NCI-H1694 (cell line): ENCODE measurements at places on chromosomes 7 and 10.

GRCh38 chr10:78657163-78657861 is 411.5 kb upstream of the ZMIZ1 start:
- peak; percentile 83 for DNase-seq

- no peak for DNase-seq
Measured at GRCh38 chr7:80851896-80852476, 66.9 kb downstream of the SEMA3C start.

- DNase-seq, result no peak
Measured at GRCh38 chr7:127390817-127391590, 1.5 kb downstream of the ZNF800 start.

DNA sequence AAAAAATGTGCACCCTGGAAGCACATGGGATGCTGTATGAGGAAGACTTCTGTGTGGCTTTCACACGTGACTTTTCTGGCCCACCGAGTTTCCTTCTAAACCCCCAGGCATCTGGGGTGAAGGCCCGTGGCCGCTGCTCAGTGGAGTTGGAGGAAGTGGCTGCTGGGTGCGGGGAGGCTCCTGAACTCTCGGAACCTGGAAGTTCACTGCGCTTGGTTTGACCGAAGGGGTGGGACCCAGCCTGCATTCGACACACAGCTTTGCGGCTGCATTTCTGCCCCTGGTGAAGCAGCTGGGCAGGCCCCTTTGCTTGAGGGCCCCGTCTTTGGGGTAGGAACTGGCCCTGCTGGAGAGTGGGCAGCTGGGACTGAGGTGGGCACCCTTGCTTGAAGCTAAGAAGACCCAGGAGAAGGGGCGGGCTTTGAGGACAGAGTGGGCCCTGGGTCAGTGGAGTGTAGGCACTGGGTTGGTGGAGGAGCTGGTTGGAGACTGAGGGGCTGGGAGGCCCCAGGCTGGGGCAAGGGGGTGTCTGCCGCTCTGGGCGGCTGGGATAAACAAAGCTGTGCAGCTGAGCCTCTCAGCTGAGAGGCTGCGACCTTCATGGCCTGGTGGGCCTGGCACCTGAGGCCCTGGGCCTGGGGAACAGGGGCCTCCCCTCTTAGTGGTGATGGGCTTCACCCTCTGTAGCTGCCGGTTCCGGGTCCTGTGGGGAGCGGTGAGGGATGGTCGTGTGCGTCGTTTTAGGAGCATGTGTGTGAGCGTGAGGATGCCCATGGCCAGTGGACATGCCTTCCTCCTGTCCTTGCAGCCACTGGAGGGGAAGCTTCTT is 78.0 kb downstream of the INPP5A start:
- DNase-seq, result no peak

- no peak for DNase-seq
Measured at GRCh38 chr10:67670401-67670800, 25.6 kb downstream of the CTNNA3 start.

DNA sequence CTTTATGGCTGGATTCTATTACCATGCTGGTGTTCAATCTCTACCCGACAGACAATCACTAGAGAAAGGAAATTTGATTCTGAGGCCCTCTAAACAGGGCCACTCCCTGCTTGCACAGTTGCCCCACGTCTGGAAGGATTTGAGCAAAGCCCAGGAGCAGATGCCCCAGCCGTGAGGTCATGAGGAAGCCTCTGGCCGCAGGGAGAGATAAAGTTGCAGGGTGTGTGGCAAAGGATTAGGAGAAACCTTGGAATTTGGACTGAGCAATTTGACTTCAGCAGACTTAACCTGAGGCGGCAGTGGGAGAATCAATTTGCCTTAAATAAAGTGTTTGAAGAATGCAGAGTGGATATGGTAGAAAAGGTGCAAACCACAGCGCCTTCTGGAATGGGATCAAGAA is 40.2 kb upstream of the KLF6 start:
- no peak for DNase-seq

DNA sequence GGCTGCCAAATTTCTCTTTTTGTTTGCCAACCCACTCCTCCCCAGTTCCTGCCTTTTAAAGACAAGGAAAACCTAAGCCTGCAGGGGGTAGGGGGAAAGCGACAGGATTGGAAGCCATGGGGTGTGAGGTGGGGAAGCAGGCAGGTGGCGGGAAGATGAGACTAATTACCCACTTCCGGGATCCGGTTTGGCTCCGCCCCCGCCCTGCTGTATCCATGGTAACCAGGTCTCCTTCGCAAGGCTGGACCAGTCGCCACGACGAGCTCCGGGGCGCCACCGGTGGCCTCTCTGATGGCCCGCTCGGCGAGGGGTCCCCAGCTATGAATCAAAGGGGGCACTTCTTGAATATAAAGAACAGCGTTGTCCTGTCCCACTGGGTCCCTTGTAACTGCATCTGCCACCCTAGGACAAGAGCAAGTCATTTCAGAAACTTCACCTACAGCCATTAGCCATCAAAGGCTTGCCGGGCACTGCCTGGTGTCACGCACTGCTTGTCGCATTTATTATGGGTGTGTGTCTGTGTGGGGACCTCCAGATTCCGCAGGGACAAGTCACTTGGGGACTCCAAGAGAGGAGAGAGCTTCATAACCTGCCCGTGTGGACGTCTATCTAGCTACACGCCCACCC is 55.4 kb upstream of the LMTK2 start:
- no peak for DNase-seq

DNA sequence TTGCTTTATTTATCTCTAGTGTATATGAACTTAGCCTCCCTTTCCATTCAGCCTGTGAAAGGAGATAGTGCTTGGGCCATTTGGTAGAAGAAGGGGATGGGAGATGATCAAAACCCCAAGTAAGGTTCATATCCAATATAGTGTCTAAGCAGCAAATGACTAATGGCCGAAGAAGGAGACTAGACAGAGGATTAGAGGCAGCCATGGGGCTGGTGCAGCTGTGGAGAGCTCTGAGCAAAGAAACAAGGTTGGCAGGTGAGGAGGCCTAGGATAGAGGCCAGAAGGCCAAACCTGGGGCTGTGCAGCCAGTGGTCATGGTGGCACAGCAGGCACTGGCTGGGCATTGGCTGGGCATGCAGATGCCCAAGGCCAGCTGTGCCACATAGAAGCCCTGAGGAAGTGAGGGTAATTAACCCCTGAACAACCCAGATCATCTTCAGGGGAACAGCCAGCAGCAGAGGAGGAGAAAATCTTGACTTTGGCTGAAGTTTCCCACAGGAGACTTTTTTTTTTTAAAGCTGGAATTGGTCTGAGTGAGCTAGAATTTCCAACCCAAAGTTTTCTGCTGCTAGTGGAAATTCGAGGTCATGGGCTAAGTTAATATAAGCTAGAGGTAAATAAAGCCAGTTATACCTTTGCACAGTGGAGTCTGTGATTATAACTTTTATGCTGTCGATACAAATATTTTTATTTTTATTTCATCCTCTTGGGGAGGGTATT is 10.3 kb upstream of the CPA1 start:
- DNase-seq, result no peak

GRCh38 chr10:20466731-20467130 is 430.4 kb downstream of the NEBL start:
- no peak for DNase-seq

GRCh38 chr7:152479595-152479994 is 43.8 kb upstream of the KMT2C start:
- DNase-seq, result no peak

DNA sequence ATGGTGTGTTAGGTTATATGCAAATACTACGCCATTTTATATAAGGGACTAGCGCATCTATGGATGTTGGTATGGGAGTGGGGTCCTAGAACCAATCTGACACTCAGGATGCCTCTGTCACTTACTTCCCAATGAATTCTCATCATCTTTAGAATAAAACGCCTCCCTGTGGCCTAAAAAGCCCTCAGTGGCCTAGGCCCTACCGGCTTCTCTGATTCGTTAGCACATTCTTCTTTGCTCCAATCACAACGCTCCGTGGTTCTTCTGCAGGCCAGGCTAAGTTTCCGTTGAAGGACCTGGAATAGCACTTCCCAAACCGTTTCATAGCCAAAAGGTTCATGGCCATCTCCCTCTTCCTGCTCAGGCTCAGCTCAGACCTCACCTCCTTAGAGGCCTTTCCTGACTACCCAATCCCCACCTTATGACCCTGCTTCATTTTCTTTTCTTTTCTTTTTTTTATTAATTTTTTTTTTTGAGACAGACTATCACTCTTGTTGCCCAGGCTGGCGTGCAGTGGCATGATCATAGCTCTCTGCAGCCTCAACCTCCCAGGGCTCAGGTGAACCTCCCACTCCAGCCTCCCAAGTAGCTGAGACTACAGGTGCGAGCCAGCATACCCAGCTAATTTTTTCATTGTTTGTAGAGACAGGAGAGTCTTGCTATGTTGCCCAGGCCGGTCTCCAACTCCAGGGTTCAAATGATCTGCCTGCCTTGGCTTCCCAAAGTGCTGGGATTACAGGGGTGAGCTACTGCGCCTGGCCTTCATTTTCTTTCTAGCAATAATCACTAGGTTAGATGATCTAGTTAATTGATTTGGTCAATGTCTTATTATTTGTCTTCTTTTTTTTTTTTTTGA is 24.5 kb upstream of the YWHAG start:
- DNase-seq, result no peak

DNA sequence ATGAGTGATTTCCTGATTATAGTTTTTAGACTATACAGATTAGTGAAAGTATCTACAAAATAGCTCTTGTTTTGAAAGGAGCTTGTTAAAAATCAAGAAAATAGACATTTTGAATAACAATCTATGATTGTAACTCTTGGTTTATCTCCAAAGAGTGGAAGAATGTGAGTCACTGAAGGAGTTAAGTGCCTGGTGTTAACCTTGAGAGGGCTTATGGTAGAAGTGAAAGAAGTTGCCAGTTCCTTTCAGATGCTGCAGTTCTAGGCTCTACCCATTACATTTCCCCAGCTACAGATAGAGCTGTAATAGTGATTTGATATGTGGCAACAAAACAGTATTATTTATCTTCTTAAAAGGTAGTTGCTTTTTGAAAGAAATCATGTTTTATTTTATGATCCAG is 12.7 kb downstream of the NRBF2 start:
- no peak for DNase-seq

DNA sequence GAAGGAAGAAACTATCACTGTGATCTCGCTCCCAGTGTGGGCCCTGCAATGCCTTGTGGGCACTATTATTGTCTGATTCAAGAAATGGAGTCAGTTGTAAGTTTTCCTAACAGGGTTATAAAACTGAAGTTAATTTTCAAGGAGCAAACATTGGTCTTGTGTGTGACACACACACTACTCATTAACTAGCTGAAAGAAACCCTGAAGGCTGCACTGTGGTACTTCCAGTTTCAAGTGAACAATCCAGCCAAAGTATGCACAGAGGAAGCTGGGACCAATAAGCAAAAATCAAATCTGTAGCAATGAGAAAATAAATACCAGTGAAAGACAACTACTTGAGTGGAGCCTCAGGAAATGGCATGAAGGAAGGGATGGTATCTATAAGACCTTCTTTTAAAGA is 506.6 kb upstream of the POT1 start:
- no peak for DNase-seq

- no peak for DNase-seq
Measured at GRCh38 chr7:20602306-20602705, 13.2 kb upstream of the ABCB5 start.

GRCh38 chr7:42272793-42273665 is 36.0 kb upstream of the GLI3 start:
- no peak for DNase-seq

- DNase-seq, result no peak
Measured at GRCh38 chr10:118311505-118311904, 30.6 kb downstream of the FAM204A start.

DNA sequence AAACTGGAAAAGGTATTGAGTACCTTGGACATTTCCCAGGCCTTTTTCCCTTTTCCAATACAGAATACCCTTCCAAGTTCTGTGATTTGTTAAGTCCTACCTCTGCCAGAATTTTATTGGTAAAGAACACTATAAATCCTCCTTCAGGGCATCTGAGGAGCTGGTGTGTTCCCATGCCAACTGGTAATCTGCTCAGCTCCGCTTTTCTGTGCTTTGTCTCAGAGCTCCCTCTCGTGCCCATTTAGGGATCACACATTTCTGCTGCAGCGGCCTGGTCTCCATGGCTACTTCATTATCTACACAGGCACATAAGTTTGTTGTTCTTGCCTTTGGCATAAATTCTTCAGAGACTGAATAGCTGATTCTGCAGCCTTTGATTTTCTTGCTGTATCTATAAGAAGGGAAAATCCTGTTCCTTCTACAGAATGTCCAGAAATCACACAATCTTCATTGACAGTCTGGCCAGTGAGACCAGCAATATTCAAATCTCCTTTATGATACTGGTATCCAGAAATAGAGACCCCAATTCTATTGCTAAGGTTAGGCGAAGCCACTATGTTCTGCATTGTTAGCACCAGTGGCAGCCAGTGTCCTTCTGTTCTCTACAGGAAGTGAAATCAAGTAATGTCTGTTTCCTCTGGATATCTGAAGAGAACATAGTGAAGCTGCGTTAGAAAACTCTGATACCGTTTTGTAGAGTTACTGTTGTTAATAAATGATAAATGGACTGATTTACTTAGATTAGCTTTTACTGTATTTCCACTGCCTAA is 51.9 kb downstream of the DENND11 start:
- DNase-seq, result peak; percentile 80

DNA sequence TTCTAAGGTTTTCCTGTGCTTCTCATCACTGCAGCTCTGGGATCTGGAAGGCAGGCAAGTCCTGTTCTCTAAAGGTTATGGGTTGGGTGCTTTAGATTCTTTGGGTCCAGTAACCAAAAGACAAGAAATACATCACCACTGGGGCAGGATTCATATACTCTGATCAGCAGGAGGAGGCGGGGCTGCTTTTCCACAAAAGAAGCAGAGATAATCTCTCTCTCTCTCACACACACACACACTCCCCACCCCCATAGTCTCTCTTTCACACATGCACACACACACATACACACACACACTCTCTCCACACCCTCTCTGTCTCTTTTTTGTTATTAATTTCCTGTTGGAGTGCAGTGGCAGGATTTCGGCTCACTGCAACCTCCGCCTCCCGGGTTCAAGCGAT is 13.0 kb upstream of the ACBD5 start:
- DNase-seq, result no peak

GRCh38 chr10:124003070-124003419 is 90.4 kb downstream of the CHST15 start:
- no peak for DNase-seq

GRCh38 chr10:132684164-132684891 is 101.6 kb downstream of the NKX6-2 start:
- DNase-seq, result no peak

DNA sequence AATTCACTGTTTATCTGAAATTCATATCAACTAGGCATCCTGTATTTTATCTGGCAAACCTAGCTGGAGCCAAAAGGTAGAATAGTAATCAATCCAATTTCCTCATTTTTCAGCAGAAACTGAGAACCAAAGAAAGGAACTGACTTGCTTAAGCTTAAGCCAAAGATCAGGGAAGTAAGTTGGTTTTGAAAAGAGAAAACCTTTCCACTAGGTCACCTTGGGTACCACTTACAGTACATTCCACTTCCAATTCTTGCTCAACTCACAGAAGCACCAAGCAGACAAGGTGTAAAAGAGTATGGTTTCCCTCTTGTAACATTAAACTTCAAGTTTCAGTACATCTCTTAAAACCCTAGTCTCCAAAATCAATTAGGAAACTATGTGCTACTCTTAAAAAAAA is 79.6 kb downstream of the ZFAND4 start:
- no peak for DNase-seq
